Stimulated activated CD8-positive, alpha-beta memory T cell treated with anti-CD3 and anti-CD28 coated beads, Interleukin-7, amount 100 ng/mL, for 24 hours (primary cell): ENCODE measurements at places on chromosomes 6 and 20.
A peak's percentile ranks its signal among the peaks of the same experiment; 100 is the strongest.

DNA sequence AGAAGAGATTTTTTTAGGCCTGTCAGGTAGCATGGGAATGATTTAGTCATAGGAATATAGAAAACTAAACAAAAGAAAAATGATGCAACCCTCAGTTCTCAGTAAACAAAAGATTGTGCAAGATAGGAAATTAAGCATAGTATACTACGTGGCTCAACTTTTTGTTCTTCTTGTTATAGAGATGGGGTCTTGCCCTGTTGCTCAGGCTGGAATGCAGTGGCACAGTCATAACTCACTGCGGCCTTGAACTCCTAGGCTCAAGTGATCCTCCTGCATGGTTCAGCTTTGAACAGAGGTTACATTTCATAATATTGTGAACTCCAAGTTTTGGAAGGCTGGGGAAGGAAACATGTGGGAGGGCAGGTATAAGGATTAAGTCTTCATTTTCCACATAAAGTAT is 28.5 kb downstream of the SLX4IP start:
- no peak for DNase-seq

GRCh38 chr6:113451049-113451448 is 406.1 kb upstream of the MARCKS start:
- no peak for DNase-seq

- DNase-seq: no peak
Observed at GRCh38 chr6:7107578-7108195, at the start of gene RREB1. TSS of gene RREB1 (plus strand) at chr6:7107961. CDS start at chr6:7181912, 73,951 bp downstream.

GRCh38 chr20:50605136-50605535 is 86.2 kb downstream of the RIPOR3 start:
- DNase-seq: no peak

DNA sequence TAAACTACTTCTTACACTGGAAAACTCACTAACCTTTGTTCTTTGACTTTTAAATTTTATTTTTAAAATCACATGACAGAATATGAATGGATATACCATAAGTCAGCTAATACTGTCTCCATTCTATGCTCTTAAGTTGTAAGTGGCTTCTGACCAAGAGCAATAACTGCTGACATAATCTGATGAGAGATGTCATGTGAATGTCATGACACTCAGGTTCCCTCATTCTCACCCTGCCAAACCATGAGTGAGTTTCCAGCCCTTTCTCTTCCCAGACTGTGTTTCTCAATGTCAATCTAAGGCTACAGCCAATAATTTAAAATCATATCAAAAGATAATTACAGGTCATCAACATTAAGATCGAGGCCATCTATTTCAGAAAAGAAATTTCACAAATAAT is 39.7 kb downstream of the KIF16B start:
- DNase-seq: no peak

DNA sequence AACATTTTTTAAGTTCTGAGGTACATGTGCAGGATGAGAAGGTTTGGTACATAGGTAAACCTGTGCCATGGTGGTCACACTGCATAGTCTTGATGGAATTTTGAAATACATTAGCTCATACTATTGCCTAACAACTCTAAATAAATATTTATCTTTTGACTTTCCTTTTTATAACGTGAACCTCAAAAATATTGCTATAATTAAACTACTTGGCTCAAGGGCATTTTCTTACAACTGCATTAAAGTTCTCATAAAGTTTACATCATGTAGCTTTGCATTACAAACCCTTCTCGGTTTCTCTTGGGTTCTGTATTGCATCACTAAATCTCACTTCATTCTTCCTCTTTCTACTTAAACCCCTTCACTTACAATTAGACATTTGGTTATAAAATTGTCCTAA is 636.0 kb upstream of the PTCHD4 start:
- DNase-seq: no peak

- DNase-seq: no peak
Observed at GRCh38 chr6:108403236-108403635, 108.4 kb downstream of the AFG1L start.

- DNase-seq: no peak
Observed at GRCh38 chr20:7654231-7654630, 286.0 kb downstream of the HAO1 start.

DNA sequence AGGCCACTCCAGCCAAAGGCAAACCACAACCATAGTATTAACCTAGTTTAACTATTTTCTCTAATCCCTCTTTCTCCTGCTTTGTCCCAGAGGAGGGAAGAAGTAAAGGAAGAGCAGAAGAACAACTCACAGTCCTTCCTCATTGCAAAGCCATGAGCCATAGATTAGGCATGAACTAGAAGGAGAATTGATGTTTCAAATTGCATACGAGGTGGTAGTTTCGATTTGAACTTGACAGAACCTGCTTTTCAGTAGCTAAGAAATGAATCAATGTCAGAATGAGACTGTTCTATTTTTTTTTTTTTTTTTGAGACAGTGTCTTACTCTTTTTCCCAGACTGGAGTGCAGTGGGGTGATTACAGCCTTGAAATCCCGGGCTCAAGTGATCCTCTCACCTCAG is 48.3 kb downstream of the PROKR2 start:
- DNase-seq: no peak

DNA sequence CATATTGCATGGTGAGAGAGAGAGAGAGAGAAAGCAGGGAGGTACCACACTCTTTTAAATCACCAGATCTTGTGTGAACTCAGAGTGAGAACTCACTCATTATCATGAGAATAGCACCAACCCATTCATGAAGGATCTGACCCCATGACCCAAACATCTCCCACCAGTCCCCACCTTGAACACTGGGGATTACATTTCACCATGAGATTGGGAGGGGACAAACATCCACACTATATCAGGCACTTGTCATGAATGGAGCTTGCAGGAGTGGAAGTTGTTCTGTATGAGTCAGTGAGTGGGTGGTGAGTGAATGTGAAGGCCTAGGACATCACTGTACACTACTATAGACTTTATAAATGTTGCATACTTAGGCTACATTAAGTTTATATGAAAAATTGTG is 47.7 kb upstream of the RNF182 start:
- DNase-seq: no peak

GRCh38 chr6:28635547-28636158 is 110.0 kb downstream of the GPX5 start:
- no peak for DNase-seq

DNA sequence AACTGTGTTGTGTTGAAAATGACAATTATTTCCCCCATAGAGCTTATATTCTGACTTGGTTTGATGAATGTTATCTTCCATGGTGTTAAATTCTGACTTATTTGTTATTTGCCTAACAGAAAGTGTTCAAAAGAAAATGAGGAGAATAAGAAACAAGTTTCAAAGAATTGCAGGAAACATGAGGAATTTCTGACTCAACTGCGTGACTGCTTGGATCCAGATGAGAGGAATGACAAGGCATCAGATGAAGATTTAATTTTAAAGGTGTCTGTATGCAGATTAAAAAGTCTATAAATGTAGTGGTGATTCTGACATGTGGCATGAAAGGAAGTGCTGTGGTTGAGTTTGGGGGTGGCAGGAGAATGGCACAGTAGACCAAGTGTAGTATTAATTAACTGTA is 50.6 kb downstream of the CCDC170 start:
- no peak for DNase-seq

- no peak for DNase-seq
Observed at GRCh38 chr20:5626603-5627002, 123.6 kb upstream of the SHLD1 start.

- DNase-seq: no peak
Observed at GRCh38 chr20:62200491-62201172, 17.8 kb downstream of the MTG2 start.

GRCh38 chr6:21691685-21692346 is 98.3 kb downstream of the SOX4 start:
- no peak for DNase-seq

DNA sequence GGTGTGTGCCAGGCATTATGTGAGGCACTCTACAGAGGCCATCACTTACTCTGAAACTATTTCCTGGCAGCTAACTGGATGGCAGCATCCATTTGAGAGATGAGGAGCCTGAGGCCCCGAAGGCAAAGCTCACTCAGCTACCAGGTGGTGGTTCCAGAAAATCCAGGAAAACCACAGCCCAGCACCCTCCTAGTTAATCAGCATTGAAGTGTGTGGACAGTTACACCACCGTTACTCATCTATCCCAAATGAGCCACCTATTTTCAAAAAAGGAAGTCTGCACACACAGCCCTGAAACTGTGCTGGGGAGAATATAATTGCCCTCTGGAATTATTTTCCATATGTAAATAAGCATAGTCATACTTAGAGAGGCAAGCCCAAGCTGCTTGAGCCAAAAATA is 67.4 kb downstream of the CNBD2 start:
- DNase-seq: no peak

GRCh38 chr20:63381781-63382431 is 20.8 kb upstream of the CHRNA4 start:
- DNase-seq: no peak

DNA sequence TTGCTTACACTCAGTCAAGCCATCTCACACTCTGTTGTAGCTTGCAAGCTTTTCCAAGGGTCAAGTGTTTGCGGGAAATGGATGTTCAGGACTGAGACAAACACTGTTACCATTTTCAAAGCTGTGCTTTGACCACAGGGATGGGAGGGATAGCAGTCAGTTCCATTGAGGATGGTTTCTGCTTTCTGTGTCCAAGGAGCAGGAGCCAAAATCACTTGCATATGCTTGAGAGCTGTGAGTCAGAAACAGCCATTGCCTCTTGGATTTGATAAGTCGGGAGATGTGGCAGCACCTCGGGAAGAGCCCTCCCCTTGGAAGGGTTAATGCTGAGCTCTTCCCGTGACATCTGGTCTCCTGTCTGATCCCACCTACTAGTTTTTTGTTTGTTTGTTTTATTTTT is 85.2 kb downstream of the TCP11 start:
- no peak for DNase-seq

DNA sequence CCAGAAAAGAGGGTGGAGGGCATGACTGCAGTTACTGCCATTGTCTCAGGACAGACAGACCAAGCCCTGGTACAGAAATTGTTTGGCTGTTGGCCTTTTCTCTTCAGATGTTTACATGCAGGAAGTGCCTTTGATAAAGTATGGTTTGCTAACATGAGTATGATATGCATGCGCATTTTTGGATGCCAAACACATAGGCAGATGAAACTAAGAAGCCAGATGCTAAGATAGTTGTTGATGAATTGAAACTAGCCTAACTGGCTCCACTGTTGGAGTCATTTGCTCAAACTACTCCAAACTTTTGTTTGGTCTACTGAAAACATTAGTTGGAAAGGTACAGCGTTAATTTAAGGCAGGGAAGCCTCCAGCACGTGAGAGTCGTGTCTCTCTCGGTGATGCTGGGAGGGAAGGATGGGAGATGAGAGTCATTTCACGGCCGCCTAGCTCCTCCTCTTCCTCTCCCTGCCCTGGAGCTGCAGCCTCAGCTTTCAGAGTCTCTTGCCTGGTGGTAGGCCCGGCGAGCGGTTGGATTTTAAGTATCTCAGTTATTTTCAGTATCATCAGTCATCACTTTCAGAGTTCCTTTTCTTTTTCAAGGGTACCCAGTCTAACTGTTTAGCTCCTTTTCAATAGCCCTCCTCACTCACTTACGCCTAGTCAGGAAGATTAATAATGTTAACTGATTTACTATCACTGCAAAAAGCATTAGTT is 29.7 kb downstream of the RREB1 start:
- DNase-seq: peak; percentile 47

DNA sequence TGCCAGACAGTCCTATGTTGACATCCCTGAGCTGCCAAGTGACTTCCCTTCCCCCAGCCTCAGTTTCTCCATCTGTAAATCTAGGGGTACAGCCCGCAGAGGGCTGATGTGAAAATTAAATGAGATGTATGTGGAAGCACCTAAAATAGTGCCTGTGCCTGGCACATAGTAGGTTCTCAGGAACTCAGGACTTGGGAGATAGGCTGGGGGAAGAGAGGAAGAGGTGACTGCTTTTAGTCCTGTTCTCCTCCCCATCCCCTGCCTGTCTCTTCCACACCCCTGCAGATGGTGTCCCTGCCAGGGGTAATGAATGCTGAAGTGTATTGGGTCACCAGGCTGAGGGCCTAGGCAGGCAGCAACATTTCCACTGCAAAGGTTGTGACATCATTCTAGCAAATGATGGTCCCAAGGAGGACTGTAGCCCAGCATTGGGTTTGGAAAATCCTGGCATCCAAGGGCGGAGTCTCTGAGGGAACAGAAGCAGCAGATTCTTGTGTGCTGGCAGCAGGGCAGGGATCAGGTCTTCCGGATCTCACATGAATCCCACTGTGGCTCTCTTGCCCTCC is 1.8 kb downstream of the SNPH start:
- no peak for DNase-seq

DNA sequence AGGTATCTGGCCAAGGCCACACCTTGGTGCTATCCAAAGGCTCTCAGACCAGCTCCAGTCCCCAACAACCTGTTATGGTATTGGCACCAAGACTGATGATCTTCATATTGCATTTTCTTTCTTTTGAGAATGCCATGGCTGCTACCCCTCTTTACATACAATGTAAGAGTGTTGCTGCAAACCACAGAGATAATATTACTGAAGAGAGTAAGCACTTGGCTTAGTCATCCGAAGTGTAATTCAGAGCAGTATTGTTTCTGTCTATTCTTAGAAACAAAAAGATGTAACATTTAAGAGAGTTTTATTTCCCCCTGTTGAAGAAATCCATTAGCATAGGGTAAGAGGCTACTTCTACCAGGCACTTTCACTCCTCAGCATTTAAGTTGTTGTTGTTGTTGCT is 212.5 kb downstream of the C6orf118 start:
- DNase-seq: no peak

GRCh38 chr6:144278659-144279314 is 6.3 kb upstream of the UTRN start:
- no peak for DNase-seq

DNA sequence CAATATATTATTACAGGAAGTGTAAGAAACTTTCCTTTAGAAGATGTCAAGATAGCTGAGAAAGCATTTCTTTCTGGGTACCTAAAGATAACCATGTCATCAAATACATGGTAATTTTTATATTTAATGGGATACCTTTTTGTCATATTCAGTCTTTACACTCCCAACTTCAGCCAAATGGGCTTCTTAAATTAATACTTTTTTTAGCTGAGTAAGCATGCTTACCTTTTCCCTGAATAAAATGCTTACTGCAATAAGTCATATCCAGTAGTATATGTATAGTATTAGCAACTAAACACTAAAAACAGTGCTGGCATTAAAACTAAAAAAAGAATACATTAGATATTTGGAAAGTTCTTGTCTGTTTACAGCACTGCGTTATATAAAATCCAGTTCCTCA is 17.4 kb upstream of the PBOV1 start:
- no peak for DNase-seq

DNA sequence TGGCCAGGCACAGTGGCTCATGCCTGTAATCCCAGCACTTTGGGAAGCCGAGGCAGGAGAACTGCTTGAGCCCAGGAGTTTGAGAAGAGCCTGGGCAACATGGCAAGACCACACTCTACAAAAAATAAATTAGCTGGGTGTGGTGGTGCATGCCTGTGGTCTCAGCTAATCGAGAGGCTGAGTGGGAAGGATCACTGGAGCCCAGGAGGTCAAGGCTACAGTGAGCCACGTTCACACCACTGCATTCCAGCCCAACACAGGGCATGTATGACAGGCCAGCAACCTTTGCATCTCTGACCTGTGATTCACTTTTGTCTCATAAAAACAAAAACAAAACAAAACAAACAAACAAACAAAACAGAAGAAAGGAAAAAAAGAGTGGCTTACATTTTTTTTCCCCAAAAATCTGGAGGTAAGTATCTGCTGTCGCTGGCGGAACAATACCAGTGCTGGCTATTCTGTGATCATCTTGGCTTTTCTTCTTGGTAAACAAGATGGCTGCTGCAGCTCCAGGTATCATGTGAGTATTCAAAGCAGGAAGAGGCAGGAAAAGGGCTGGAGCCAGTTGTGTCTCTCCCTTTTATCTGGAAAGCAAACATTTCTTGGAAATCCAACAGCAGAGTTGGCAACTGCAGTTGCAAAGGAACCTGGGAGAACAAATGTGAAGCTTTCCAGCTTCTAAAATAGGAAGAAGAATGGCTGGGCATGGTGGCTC is 40.4 kb upstream of the ZMYND8 start:
- no peak for DNase-seq
